ENCODE measurements at places on chromosomes 2 and 18.

- DNase-seq = peak; percentile 74
Observed at GRCh38 chr2:200306196-200306930, at the start of gene SPATS2L. TSS of gene SPATS2L (plus strand) at chr2:200306693. CDS start at chr2:200389245, 82,552 bp downstream.

GRCh38 chr18:79829136-79829854, 31.6 kb downstream of the KCNG2 start:
- DNase-seq = no peak

- DNase-seq = no peak
Observed at GRCh38 chr2:238596571-238597551, 170.1 kb downstream of the ASB1 start.

GRCh38 chr2:9752441-9753275, 90.6 kb upstream of the TAF1B start:
- no peak for DNase-seq

DNA sequence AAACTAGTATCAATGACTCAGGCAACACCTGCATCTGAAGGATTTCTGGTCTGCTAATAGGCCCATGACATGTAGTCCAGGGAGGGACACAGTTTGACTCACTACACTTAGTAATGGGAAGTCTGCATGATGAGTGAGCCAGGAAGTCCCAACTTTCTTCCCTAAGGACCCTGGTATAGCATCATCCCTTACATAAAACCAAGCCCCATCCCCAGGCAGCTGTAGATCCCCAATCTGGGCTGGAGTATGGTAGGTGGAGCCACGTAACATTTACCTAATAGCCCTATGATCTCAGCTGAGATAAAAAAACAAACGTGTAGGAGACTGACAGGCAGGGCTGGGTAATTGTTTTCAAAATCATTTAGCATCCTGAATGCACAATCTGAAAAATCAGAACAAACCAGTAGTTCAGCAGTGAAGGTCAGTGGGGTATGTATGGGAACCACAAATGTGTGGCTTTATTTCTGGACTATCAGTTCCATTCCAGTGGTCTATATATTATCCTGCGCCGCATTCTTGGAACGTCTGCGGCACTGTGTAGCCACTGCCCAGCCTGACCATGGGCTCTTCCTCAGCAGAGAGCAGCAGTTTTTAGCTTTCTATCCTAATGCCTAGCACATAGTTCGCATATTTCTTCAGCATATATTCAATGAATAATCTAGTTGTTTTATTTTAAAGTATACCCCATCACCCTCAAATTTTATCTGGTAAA, 33.5 kb downstream of the EPB41L3 start:
- DNase-seq = no peak

DNA sequence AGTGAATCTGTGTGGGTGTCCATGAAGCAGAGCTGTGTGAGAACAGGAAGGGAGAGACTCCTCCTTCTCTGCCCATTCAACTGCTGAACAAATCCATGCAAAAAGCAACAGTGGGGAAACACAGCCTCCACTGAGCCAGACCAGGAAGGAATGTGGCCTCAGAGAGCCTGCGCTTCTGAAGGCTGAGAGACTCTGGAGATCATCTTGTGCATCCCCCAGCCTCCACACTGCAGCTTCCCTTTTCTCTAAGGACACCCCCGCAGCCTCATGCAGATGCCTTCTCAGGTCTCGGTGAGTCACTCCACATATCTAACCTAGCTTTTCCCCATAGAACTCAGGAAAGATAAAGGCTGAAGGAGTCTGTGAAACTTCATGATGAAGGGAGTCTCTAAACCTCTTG, 402.9 kb downstream of the TNS1 start:
- DNase-seq = no peak

- DNase-seq = no peak
Observed at GRCh38 chr18:10006311-10006893, 92.6 kb downstream of the VAPA start.

- DNase-seq = no peak
Observed at GRCh38 chr2:201149064-201149820, 33.3 kb downstream of the CFLAR start.

- DNase-seq = no peak
Observed at GRCh38 chr2:233418761-233419546, 64.7 kb downstream of the DGKD start.

- peak; percentile 55 for DNase-seq
Observed at GRCh38 chr2:43676322-43677050, at the start of gene C1GALT1C1L. TSS of gene C1GALT1C1L (minus strand) at chr2:43676429. CDS start at chr2:43676322, 107 bp downstream.

- DNase-seq = no peak
Observed at GRCh38 chr2:220904015-220904414, 668.1 kb downstream of the EPHA4 start.

DNA sequence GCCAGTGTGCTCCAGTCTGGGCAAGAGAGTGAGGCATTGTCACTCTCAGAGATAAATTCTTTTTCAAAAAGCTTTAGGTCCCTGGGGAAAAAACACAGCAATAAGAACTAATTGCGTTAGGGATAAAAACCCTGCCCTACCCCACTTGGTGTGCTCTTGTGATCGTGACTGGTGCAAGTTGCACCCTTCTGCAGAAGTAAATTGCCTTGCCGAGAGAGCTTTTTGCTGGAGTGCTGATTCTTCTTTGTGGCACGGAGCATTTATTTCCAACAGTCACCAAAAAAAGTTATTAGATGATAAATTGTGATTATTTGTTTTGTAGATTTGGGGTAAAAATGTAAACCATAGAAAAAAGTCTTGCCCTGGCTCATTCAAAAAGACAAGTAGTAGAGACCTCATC, 12.3 kb upstream of the GPR55 start:
- no peak for DNase-seq

DNA sequence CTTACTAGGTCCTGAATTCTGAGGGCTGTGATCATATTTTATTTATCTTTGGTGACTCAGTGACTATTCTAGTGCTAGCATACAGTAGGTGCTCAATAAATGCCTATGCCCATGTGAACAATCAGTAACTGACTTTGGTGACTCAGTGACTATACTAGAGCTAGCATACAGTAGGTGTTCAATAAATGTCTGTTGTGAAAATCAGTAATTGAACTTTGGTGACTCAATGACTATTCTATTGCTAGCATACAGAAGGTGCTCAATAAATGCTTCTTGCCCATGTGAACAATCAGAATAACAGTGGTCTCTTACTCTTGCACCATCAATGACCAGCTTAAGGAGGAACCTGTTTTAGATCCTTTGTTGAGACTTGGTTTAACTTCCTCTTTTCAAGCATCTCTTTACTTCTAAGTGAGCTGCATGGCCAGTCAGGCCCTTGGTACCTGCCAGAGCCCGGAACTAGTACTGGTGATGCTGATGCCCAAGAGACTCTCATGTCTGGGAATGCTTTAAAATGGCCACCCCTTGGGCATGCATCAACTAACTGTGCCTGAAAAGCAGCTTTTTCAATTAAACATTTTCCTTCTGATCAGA, 214.9 kb upstream of the SPRED2 start:
- no peak for DNase-seq

- no peak for DNase-seq
Observed at GRCh38 chr2:101770726-101771125, 73.2 kb downstream of the MAP4K4 start.

GRCh38 chr18:75276818-75277609, 66.4 kb downstream of the TSHZ1 start:
- no peak for DNase-seq

GRCh38 chr18:78965260-78965659, 14.4 kb upstream of the SALL3 start:
- no peak for DNase-seq

GRCh38 chr2:12948231-12948960, 231.7 kb downstream of the TRIB2 start:
- no peak for DNase-seq

GRCh38 chr18:5539391-5539790, 4.4 kb downstream of the EPB41L3 start:
- DNase-seq = no peak

DNA sequence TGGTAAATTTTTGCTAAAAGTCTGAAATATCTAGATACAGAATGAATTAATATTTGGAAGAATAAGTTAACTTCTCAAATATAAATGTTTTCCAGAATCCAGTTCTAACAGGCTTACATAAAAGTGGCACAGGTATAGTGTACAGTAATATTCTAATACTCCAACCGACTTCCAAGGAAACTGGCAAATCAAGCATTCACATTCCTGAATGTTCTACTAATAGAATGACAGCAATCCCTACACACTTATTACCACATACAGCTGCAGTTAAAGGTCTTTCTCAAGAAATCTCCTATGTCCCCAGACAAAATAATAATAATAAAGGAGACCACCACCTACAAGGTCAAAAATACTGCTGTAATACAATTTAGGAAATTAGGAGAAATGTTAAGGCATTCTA, 31.9 kb downstream of the TMEM131 start:
- DNase-seq = no peak

- no peak for DNase-seq
Observed at GRCh38 chr2:196431957-196432356, 207.6 kb upstream of the CCDC150 start.

DNA sequence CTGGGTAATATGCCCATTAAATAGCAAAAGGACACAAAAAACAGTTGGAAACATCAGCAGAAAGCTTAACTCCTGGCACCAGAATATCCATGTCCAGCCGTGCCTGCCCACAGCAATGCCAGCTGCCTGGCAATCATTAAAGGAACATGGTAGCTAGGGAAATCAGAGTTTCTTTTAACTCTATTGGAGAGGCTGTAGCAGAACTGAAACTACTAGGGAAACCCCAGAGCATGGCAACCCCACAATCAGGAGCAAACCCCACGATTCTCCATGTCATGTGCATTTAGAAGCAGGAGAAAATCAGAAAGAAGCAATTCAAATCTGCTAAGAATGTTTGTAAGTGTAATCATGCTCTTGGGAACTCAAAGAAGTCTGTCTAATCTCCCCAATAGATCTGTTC, 409.0 kb upstream of the SMIM21 start:
- DNase-seq = no peak

- DNase-seq = no peak
Observed at GRCh38 chr2:145339646-145340045, 819.7 kb upstream of the ZEB2 start.

DNA sequence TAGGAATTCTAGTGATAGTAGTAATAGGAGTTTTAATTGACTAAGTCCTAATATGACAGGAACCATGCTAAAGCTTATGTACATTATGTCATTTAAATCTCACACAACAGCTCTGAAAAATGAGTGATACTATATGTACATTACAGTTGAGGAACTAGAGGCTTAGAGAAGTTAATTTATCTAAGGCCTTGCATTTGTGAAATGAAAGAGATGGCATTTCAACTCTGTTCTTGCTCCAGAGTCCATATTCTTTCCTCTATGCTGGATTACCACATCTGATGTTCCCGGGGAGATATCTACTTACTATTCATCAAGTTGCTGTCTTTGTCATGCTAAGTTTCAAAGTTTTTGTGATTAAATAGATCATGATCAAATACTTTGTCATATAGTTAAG, 5.7 kb downstream of the AGPS start:
- no peak for DNase-seq

DNA sequence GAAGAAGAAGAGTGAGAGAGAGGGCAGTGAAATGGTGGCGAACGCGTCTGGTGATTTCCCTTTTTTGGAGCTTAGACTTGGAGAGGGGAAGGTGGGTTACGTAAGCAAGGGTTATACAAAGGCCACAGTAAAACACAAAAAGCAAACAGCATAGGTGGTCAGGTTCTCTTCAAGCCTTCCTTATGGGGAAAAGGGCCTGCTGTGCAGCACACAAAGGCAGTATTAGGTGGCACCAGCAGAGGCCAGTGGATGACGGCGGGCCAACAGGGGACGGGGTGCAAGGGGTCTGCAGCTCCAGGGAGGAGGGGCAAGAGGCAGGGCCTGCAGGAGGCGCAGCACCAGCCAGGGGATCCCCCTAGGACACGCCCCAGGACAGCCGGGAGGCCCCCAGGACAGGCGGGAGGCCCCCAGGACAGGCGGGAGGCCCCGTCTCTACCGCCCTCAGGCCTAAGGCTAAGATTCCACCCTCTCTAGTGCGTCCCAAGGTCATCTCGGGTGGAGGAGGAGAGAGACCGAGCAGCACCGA, 32.6 kb upstream of the NPC1 start:
- DNase-seq = no peak

DNA sequence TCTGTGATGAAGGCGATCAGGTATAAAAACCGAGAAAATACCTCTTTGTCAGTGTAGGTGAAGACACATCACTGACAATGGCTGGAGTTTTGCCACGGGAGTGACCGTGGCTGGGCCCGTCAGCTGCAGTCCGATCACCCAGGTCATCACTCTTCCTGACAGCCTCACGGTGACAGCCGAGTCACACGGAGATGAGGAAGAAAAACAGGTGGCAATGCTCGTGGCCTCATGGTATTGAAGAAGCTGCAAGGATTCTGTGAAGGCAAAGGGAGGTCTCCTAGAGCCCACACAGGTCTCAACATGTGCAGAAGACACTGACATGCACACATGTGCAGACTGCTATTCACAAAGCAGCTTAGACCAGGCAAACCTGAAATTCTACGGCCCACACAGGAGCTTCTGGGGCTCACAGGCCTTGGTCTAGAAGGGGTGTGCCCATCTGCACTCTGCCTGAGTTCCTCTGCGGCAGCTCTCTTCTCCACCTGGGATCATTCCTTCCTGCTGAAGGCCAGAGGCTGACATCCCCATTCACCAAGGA, 7.4 kb downstream of the COPS9 start:
- DNase-seq = no peak

DNA sequence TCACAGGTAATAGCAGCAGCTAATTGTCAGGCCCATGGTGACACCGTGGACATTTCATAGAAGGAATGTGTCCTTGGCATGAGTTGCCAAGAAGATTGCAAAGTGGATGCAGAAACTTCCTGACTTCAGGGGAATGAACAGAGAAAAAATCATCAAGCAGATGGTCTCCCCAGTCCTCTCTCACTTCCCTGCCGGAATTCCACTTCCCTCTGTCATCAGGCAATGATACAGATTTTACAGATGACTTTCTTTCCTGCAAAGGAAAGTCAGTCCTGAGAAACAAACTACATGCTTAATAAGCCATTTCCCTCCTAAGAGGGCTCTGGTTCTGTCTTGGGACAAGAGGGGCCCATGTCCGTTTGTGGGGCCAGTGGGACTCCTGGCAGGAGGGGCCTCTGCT, 45.7 kb downstream of the KCNF1 start:
- DNase-seq = no peak

DNA sequence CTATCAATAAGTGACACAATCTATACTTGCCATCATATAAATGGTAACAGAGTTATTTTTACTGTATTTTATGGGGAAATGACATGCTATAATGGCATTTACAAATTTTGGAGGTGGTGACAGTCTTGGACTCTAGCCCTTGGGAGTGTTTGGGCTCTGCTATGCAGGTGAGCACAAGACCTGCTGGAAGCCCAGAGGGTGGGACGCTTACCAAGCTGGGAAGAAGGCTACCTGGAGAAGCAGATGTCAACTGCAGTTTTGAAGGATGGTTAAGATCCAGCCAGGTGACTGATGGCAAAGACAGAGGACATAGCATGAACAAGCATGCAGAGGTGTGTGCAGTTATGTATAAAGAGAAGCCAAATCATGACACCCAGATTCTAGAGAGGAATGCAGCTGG, 346.9 kb downstream of the MYCN start:
- DNase-seq = no peak

- DNase-seq = no peak
Observed at GRCh38 chr2:216857131-216857550, 2.7 kb downstream of the TNP1 start.

DNA sequence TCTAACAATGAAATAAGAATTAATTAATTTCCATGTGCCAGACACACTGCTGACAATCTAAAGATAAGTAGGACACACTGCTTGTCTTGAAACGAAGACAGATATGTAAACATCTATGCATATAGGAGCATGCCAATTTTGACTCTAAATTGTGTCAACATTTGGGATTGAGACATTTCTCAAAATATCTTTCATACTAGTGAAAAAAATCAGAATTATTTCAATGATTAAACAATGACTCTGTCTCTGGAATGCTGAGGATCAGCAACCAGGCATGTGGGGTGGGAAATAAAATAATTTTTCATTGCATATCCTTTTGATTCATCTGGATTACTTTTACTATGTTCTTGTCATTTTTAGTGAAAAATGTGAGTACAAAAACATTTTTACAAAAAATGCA, 262.6 kb upstream of the SYT4 start:
- no peak for DNase-seq

Data from amygdala (tissue), 56 donors.